Right lobe of liver (tissue), 6 donors: ENCODE measurements at places on chromosomes 3 and 15. TPM values are rescaled to one million over a fixed set of nuclear protein-coding genes. Genes with fewer than 3 reads are reported as not detected.
A peak's percentile ranks its signal among the peaks of the same experiment; 100 is the strongest.

GRCh38 chr15:101615414-101615985, 36.7 kb downstream of the TM2D3 start:
- peak; percentile 37 for DNase-seq

GRCh38 chr3:120440001-120440703, 10.6 kb downstream of the FSTL1 start:
- no peak for DNase-seq

- DNase-seq, result no peak
Measured at GRCh38 chr3:146203776-146204175, 42.8 kb upstream of the PLOD2 start.

GRCh38 chr3:187741403-187742350, 3.6 kb downstream of the BCL6 start:
- peak; percentile 75 for DNase-seq

DNA sequence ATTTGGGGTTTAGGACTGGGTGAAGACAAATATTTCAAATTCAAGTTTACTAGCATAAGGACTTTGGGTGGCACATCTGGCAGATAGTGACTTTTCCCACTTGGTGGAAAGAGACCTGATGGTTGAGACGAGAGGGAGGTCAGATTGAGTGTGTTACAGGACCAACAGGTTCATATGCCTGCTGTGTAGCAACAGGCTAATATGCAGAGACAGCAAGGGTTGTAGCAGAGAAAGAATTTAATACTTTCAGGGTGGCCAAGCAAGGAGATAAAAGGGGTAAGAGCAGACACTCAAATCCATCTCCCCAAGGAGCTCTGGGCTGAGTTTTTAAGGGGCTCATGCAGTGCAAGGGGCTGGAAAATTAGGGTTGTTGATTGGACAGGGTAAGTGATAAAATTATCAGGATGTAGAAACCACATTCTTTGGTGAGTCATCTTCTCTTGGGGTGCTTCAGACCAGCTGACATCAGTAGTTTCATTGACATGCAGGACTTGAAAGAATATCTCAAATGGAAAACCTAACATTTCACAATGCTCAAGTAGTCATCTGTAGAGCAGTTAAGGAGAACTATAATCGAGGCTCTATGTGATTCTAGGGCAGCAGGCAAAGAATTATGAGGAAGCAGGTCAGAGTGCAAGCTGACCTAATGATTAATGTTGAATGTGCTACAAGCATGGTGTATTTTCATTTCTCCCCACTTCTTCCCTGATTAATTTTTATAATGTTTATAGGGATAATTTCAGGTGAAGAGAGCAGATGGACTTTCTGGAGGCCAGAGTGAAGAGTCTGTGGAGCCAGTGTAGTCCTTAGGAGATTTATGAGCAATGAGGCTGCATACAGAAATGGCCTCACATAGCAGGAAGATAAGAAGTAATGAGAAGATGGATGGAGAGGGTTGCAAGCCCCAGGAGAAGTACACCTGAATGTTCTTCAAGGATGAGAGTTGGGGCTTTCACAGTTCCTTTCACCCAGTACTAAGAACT, 13.7 kb downstream of the FOXB1 start:
- no peak for DNase-seq

- no peak for DNase-seq
Measured at GRCh38 chr15:33135355-33135781, 59.1 kb downstream of the FMN1 start.

GRCh38 chr3:138675393-138675792, 66.8 kb downstream of the FAIM start:
- DNase-seq, result no peak

- no peak for DNase-seq
Measured at GRCh38 chr3:87076946-87077345, 86.0 kb upstream of the VGLL3 start.

DNA sequence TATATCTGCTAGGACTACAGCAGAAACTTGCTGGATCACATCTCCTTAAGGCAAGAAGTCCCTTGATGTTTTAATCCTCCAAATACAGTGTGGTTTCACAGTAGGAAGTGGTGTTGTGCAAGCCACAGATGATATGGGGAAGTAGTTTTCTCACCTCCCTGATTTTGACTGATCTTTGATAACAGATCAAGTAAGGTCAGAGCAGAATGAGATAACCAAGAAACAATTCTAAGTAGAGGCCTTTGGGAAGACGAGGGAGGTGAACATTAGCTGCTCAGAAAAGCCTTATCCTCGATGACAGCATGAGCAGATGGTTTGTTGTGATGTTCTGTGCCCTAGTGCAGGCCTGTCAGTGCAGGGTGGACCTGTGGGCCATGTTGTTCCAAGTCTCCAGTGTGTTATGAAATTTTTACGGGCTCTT, 61.3 kb downstream of the RIOX2 start:
- DNase-seq, result no peak

- DNase-seq, result no peak
Measured at GRCh38 chr3:53142986-53143385, 12.8 kb upstream of the RFT1 start.

DNA sequence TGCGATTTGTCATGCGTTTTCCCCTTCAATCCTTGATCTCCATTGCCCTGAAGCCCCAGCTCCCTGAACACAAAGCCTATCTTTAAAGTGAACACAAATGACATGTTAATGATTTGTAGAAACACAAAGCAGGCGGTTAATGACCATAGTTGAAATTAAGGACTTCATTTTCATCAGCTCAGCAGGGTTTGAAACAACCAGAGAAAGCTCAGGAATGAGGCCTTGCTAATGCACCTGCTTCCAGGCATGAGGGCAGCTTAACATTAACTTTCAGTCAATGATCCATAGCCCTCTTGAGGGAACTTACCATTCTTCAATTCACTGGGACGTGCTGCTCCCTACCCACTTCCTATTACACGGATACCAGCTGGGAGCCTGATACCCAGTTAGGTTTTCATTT, 427.2 kb upstream of the CBLB start:
- DNase-seq, result no peak

DNA sequence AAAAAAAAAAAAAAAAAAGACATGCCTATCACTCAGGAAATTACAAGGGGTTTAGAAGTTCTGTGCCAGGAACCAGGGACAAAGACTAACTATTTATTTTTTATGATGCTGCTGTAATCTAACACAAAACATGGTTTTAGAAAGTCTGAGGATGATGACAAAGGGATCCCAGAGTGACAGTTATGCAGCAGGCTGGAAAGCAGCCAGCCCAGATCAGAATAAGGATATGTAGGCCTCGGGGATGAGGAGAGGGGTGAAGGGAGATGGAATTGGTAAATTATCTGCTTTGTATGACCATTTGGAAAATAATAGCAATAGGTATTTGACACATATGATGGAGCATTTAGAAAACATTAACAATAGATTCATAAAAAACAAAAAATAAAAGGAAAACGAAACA, 34.1 kb upstream of the NMD3 start:
- no peak for DNase-seq

- DNase-seq, result peak; percentile 46
Measured at GRCh38 chr3:125212509-125213363, at the start of gene SLC12A8. Gene SLC12A8, minus strand, starts transcription at chr3:125212748. Its CDS starts 1,399 bp downstream, at chr3:125211349.

- no peak for DNase-seq
Measured at GRCh38 chr3:177320765-177321247, 123.5 kb upstream of the TBL1XR1 start.

- DNase-seq, result no peak
Measured at GRCh38 chr3:15611018-15611417, 9.5 kb downstream of the BTD start.

DNA sequence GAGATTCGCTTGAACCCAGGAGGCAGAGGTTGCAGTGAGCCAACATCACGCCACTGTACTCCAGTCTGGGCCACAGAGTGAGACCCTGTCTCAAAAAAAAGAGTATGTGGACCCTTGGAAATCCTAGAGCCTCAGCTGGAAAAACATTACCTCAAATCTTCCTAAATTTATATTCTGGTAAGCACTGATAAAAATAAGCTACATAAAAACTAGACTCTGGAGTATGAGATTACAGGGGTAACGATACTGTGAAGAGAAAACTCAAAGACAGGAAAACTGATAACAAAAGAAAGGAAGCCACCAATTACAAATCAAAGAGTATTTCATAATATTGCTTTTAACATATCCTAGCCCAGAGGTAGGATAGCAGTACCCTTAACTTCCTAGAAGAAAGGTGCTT, 30.3 kb downstream of the SETD2 start:
- no peak for DNase-seq

DNA sequence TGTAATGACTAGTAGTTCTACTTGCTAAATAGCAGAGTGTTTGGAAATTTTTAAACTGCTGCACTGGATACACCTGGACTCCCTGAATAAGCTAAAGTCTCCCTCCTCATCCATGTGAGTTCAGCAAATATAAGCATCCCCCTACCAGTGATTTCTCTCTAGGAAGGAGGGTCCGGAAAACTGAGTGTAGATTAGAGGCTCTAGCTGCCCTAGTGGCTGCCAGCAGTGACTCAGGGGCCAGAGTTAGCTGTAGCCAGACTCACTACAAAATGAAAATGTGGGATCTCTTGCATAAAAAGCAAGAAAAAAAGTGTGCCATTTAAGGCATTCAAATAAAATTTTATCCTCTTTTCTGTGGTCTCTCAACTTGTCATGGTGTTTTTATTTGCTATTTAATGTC, 485.0 kb upstream of the ATP11B start:
- no peak for DNase-seq

DNA sequence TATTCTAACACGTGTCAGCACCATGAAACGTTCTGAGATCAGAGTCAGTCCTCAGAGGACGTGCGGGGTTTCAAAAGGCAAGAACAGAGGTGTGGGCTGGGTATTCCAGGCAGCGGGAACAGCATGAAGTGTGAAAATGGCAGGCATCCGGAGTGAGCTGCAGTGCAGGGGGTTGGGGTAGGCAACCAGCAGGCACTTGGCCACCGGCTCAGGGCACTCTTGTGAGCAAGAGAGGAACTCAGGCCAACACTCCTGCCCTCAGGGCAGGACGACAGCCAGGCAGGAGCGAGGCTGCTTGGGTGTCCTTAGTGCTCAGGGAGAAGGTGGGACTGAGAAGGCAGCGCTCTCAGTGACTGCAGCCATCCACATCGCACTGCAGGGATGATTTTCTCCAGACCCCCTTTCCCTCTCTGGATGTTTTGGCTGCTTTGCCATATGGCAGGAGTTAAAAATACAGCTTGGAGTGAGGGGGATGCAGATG, 151.1 kb downstream of the NUP210 start:
- no peak for DNase-seq

- DNase-seq, result no peak
Measured at GRCh38 chr3:135135445-135135844, 340.4 kb downstream of the EPHB1 start.

DNA sequence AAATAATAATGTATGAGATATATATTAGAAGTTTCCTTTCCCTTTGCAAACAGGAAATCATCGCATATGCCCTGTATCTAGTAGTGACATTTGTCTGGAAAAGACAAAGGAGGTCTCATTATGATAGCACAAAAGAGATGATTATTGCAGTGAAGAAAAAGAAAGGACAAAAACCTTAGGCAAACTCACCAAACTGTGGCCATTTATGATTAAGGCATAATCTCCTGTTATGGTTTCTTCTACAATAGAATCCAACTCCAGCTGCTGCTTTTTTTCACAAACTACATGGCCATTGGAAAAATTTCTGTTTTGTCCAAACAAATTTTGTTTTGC, 218.2 kb downstream of the ATP8B4 start:
- no peak for DNase-seq

The HTR3E gene
- not detected for total RNA-seq

The EXD1 gene
- not detected for total RNA-seq

The CCRL2 gene
- 2.8 TPM for total RNA-seq

The CDC25A gene
- total RNA-seq, result 3.2 TPM

The CELF6 gene
- 1.7 TPM for total RNA-seq

The RPL4 gene
- total RNA-seq, result 781 TPM

The MYEF2 gene
- 0.22 TPM for total RNA-seq

The RARRES1 gene
- total RNA-seq, result 9.2 TPM

The HYAL1 gene
- 90.6 TPM for total RNA-seq

The MFAP1 gene
- total RNA-seq, result 7.9 TPM
